ENCODE measurements at places on chromosomes 1 and 21.

- no peak for DNase-seq
Measured at GRCh38 chr1:116279715-116280114, 93.3 kb upstream of the ATP1A1 start.

DNA sequence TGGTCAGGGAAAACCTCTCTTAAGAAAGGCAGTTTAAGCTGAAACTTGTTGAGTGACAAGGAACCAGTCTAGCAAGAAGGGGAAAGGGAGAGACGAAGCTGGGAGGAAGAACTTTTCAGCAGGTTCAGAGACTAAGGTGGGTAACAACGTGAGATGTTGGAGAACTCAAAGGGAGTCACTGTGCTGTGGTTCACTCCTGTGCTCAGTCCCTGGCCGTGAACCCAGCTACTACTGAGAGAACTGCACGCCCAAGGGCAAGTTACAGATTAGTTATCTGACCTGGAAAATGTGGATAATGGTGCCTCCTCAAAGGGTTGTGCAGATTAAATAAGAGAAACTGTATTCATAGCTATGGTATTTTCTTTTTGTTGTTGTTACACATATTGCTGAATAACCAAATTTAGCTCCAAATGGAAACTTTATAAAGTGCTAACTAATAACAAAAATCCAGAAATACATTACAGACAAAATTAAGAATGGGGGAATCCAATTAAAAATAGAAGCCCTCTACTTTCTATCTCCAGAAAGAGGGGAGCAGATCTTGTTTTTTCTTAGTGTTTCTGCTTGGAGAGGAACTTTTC lies 2.9 kb downstream of the ZBTB40 start:
- DNase-seq, result no peak

- no peak for DNase-seq
Measured at GRCh38 chr1:64492424-64492823, 22.5 kb downstream of the CACHD1 start.

GRCh38 chr1:156936721-156937220 lies 16.3 kb downstream of the LRRC71 start:
- DNase-seq, result no peak

DNA sequence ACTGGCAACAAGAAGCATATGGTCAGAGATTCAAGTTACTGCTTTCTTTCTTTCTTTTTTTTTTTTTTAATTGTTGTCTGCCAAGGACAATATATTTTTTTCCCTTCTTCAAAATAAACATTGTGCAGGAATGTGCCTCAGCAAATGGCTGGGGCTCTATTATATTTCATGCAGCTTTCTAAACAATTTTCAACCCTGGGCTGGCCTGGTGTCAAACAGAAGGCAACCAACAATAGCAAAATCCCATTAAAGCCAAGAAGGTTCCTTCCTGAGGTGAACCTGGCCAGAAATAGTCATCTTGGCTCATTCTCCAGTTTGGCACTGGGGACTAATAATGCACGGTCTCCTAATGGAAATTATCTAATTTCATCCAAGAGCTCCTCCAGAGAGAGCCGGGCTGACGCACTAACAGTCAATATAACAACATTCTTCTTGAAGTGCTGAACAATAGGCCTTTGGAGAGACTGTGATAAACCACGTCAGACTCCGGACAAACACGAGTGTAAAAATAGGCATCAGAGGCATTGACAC lies 35.7 kb upstream of the HLX start:
- DNase-seq, result no peak

DNA sequence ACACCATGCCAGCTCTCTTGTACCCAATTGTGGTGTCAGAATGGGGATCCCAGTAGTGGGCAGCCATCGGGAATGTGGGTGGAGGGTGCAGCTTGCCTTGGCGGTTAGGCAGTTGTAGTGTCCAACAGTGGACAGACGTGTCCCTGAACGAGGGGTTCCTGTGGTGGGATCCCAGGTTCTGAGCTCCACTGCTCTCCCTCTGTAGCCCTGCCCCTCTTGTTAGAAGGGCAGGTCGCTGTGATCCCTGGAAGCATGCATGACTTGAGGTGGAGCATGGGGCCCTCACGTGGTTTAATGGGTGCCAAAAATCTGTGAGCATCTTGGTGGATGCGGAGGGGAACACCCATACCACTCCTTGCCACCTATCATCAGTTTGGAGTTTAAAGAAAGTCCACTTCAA lies 4.3 kb downstream of the GALNT2 start:
- DNase-seq, result no peak

DNA sequence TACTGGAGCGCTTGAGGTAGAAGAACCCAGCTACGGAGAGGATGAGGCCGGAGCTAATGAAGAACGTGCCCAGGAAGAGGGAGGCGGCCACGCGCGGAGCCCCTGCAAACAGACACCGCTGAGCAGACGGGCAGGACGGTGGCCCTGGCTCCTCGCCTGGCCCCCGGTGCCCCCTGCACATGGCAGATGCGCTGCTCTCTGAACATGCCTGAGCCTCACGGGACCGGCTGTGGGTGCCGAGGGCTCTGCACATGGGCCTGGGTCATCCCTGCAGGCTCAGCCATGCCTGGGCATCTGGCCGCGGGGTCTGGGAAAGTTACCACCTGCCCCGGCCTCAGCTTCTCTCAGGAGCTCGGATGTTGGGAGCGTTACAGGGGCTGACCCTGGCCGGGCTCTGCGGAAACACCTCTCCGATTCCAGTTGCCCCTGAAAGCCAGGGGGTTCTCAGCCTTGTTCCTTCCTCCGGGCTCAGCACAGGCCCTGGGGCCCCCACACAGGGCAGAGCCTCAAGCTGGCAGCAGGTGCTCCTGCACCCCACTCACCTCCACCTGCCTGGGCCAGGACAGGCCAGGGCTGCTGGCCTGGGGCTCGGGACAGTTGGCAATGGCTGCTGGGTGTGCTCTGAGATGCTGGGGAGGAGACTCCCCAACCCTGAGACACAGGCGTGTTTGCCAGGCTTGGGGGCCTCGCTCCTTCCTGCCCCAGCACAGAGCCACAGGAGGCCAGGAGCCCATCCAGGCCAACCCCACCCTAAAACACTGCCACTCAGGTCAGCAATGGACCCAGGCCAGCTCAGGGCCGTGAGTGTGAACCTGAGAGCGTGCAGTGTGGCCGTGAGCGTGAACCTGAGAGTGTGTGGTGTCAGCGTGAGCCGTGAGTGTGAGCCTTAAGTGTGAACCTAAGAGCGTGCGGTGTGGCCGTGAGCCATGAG lies 12.1 kb upstream of the RNF223 start:
- DNase-seq, result peak; percentile 2

- DNase-seq, result no peak
Measured at GRCh38 chr1:14294860-14295536, 303.5 kb upstream of the KAZN start.

DNA sequence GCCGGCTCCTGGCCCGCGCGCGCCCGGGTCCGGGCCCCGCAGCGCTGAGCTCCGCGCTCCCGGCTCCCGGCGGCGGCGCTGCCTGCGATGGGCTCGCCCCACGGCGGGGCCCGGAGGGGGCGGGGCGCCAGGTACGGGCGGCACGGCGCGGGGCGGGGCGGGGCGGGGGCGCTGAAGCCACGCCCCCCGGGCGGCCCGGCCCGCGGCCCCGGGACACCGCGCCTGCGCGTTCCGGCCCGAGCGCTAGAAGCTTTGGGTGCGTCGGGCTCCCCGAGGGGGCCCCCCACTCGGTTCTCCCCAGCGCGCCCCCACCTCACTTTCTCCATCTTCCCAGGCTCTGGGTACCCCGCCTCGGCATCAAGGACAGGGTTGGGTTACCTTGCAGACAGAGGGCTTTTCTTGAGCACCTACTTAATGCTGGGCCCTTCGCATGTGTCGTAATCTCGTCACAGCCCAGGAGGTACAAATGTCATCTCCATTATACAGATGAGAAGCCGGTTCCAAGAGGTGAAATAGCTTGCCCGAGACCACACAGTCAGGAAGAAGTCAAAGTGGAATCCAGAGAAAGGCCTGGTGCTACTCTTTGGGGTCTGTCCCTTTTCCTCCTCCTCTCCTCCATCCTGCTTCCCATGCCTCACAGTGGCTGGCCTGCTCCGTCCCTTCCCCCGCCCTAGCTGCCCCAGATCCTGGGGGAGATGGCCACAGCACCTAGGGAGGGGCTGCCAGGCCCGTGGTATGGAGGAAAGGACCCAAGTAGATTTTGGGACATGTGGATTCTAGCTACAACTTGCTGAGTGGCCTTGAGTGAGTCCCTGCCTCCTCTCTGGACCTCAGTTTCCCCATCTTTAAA lies 46.5 kb downstream of the RAP1GAP start:
- DNase-seq, result peak; percentile 57

GRCh38 chr21:44947111-44947929 lies 7.5 kb downstream of the SLX9 start:
- DNase-seq, result no peak

DNA sequence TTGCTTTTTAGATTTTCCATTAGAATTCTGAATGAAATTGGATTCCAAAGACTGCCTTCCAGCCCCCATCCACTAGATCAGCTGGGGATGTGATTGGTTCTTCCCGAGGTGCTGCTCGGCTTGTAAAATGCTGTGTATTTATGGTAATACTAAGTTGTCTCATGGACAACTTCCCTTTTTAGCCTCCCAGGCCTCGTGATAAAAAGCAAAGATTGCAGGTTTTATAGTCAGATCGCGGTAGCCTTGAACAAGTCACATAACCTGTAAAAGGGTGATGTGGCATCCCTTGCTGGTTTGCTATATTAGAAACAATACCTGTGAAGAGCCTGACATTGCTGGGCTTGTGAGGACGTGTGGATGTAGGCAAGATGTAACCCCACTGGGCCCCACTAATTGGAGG lies 10.4 kb downstream of the MUL1 start:
- no peak for DNase-seq

- DNase-seq, result no peak
Measured at GRCh38 chr1:91751275-91751674, 134.7 kb downstream of the TGFBR3 start.

DNA sequence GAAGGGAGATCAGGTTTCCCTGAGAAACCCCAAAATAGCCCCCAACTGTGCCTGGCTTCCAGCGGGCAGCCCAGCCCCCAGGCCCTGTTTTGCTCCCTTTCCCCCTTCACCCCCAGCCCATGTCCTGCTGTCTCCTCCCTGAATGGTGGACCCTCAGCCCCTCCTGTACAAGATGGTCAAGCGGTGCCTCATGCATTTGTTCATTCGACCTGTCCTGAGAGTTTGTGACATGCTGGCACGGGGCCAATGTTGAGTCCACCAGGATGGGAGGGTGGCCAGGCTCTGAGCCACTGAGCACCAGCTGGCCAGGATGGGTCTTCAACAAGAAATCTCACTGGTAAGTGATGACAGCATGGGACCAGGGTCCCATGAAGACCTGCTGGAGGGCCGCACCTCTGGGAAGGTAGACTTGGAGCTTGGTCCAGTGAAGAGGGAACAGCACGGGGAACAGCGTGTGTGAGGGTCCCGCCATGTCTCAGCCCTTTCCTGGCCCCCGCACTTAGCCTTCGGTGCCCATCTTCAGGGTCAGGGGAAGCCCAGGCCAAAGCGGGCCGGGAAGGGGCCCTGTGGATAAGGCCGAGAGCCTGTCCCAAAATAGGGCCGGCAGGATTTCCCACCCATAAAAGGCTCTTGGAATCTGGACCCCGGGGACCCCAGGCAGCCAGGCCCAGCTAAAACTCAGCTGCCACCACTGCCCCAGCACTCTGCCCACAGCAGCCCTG lies at the start of gene CALML6:
TSS of gene CALML6 (plus strand) at position 290 of the 722 bp plus-strand sequence. CDS start at position 311, 21 bp downstream.
- no peak for DNase-seq

DNA sequence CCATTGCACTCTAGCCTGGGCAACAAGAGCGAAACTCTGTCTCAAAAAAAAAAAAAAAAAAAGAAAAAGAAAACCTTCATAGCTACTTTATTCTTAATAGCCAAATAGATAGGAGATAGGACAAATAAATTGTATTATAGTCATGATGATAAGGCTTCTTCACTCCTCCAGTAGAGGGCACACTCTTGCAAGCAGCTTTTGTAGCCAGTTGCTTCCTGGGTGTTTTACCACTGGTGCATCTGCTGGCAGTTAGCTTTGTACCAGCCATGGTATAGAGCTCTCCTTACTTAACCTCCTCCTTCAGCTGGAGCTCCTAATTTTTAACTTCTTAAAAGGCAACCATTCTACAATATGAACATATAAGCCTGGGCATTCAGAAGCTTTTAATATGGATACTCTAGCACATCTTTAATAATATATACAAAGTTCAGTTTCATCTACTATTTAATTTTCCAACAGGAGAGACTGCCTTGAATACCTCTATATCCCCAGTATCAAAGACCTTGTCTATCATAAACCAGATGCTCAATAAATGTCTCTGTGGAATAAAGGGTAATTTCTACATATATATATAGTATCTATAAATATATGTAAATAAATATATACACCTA lies 35.8 kb downstream of the EVI5 start:
- peak; percentile 12 for DNase-seq

- DNase-seq, result no peak
Measured at GRCh38 chr1:76101548-76101947, 27.0 kb downstream of the ST6GALNAC3 start.

Measured in activated CD4-positive, alpha-beta T cell treated with anti-CD3 and anti-CD28 coated beads, Interleukin-2, amount 50 U/mL, for 48 hours (primary cell).